Hippocampal formation (tissue), 2 donors: ENCODE measurements at places on chromosomes 4 and X.

DNA sequence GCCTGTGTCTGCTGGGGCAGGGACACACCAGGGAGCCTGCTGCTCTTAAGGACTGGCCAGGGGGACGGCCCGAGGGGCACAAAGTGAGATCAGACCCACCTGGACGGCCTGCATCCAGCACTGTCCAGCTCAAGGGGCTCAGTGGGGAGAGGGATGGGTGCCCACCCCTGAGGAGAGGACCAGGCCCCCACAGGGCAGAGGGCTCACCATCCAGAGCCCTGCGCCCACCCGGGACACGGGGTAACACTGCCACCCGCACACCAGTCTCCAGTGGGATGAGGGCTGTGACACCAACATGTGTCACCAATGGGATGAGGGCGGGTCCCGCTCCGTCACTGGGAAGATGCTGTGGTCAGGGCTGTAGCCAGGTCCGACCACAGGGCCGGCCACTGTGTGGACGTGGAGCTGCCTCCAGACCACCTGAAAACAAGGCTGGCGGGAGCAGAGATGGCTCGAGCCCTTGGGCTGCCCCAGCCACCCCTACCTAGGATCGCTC, 13.2 kb downstream of the DGKQ start:
- no peak for DNase-seq

DNA sequence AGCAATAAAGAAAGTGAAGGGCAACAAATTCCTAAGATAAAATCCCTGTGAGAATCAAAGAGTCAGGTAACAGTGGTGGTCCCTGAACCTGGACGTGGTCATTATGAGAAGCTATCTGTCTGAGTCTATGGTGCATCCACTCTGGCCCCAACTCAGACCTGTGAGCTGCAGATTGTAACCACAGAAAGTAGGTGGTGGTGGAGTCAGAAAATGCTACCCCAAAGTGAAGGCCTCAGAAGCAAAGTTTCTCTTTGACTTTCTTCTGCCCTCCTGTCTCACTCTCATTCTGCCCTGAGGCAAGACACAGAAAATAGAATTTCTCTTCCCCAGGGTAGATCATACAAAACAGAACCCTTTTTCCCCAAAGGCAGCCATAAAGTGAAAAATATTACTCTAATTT, 84.1 kb upstream of the NEIL3 start:
- DNase-seq = no peak

DNA sequence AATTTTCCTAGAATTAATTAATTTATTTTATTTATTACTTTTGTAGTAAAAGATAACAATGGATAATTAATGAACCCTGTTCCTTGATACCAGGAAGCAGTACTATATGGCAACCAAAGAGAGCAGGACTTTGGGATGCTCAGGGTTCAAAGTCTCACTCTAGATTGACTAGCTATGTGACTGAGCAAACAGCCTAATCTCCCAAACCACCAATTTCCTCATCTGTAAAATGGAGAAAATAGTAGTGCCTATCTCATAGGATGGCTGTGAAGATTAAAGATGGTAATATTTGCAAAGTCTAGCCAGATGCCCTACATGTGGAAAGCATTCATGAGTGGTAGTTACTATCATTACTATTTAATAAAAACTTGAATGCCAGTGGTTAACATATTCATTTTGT, 97.6 kb downstream of the PRDM5 start:
- no peak for DNase-seq

DNA sequence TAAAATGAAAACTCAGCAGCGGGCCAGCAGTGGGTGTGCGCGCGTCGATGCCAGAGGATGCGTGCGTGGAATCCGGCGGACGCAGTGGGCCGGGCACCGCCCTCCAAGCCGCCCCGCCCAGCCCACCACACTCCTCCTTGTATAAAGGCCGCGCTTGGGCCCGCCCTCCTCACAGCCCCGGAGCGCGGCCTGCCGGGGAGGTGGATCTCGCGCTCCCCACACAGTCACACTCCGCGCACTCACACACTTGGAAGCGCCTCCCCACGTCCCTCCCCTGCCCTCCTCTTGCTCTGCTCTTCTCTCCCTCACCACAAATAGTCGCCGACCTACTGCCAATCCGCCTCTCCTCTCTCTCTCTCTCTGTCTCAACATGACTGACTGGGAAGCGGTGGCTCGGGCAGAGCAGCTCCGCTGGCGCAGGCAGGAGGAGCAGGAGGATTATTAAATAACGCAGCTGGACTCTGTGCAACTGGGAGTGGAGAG, at the start of gene CCSER1:
Gene CCSER1, plus strand, starts transcription at position 172 of the 483 bp plus-strand sequence.
- DNase-seq = peak; percentile 15

DNA sequence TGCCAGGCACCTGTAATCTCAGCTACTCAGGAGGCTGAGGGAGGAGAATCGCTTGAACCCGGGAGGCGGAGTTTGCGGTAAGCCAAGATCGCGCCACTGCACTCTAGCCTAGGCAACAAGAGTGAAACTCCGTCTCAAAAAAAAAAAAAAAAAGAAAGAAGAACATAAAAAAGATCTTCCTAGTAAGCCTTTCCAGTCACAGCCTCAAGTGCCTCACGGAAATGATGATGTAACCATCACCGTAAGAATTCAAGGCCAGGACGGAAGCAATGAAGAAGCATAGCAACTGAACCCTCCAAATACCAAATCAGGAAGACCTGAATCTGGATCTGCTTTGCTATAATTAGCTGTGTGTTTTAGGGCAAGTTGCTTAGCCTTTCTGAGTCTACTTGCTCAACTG, 28.8 kb downstream of the RBM47 start:
- DNase-seq = no peak

- DNase-seq = no peak
Measured at GRCh38 chr4:95432466-95432865, 116.3 kb downstream of the UNC5C start.

DNA sequence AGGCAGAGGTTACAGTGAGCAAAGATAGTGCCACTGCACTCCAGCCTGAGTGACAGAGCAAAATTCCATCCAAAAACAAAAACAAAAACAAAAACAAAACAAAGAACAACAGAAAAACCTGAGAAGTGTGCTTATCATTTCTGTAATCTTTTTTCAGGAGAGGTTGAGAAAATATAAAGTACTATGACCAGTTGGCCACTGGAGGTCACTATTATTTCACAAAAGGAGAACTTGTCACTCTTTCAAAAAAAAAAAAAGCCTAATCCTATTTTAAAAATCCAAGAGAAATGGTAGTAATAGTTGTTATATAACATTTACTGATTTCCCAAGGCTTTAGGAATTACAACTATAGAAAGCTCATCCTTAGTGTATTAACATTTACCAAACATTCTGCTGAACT, 24.9 kb upstream of the RNF150 start:
- DNase-seq = no peak

DNA sequence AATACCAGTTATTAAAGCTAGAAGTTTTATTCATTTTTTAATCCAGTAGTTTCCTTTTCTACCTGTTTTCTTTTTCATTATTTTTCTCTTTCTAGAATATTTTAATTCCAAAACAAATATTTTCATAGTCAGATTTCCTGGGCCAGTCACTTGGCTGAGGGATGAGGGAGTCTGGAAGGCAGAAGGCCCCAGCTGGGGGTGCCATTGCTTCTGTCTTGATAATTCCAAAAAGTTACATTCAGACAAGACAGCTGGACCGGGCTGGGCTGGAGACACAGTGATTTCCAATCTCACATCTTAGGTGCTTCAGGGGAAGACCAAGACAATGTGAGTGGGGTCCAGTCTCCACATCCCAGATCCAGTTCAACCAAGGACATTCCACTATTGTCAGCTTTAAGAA, 263.5 kb downstream of the TMA16 start:
- no peak for DNase-seq

GRCh38 chrX:54747733-54748393, 50.2 kb downstream of the ITIH6 start:
- DNase-seq = no peak

DNA sequence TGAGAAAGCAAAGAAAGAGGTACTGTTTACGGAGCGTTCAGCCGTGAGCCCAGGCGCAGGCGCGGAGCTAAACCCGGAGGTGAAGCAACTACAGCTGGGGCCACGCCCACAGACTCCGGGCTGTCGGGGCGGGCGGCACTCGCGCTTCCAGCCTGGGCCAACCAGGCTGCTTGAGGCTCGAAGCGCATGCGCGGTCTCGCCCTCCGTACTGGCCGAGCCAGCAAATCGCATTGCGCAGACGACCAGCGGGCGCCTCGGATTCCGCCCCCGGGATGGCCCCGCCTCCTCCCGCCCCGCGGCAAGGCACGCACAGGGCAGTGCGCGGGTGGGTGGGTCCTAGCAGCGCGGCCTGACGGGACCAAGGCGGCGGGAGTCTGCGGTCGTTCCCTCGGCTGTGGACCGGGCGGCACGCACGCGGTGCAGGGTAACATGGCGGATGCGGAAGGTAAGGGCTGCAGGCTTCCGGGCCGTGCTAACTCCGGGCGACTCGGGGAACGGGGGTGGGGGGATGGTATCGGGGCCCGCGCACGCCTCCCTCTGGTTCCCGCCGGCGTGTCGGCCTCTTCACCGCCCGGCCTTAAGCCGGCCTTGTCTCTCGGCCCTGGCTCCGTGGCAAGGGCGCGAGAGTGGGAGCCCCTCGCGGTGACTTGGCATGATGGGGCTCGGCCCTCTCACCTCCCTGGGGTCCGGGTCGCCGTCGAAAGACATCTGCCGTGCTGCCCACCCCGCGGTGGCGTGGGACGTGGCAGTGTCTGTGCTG, at the start of gene DKC1:
Gene DKC1, plus strand, starts transcription at position 328 of the 760 bp plus-strand sequence. Its CDS starts 102 bp downstream, at position 430.
- peak; percentile 86 for DNase-seq

DNA sequence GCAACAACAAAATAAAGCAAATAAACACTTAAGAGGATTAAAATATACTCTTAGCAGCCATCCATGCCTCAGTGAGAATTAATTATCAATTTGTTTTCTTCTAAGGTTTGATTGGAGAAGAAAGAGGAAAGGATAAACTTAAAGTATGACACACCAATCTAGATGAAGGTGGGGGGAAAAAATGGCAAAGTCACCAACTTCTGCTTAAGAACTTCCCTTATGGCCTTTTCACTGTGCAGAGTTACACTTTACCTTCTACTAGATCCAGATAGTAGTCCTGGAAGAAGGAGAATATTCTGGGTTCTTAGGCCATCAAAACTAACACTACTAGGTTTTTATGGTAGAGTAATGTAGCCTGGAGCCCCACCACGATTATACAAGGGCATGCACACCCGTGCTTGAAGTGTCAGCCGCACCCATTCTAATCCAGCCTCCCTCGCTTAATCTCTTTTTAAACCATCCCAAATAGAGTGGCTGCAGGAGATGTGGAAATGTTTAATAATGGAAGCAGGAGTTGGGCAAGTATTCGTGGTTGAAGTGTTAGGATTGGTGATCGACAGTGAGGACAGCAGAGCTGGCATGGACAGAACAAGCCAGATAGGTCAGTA, 14.1 kb downstream of the ENPEP start:
- no peak for DNase-seq

DNA sequence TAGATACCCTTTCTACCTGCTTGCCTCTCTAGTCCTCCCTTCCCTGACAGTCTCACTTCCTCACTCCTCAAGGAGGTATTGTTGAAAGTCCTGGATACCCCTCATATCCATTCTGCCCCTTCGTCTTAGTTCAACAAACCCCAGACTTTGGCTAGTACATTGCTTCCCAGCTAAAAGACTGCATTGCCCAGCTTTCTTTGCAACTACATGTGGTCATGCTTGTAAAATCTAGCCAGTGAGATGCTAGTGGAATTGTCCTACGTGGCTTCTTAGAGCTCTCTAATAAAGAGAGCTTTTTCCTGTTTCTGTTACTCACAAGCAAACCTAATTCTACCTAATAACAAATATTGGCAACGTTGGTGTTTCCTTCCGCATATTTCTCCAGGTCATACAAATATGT, 237.9 kb upstream of the PSAPL1 start:
- no peak for DNase-seq

- DNase-seq = no peak
Measured at GRCh38 chr4:46549125-46549524, 159.2 kb upstream of the GABRA2 start.

DNA sequence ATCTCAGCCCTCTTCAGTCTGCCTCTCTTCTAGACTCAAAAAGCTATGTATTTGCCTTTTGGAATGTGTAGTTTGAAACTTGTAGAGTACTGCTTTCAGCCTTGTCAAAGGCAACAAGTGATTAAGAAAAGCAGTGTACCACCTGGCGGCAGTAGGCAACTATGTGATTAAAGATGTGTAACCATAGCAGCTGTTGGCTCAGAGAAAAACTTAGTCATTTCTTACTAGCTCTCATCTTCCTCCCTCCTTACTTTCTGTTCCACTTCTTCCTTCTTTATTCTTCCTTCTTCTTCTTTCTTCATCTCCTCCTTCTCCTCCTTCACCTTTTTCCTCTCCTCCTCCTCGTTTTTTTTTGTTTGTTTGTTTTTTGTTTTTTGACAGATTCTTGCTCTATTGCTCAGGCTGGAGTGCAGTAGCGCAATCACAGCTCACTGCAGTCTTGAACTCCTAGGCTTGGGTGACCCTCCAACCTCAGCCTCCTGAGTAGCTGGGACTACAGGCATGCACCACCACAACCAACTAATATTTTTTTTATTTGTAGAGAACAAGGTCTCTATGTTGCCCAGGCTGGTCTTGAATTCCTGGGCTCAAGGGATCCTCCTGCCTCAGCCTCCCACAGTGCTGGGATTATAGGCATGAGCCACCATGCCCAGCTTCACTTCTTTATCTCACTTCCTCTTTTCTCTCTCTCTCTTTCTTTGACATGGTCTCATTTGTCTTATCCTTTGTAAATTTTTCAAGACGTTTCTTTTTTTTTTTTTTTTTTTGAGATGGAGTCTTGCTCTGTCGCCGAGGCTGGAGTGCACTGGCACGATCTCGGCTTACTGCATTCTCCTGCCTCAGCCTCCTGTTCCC, 32.6 kb downstream of the ABHD18 start:
- DNase-seq = no peak

DNA sequence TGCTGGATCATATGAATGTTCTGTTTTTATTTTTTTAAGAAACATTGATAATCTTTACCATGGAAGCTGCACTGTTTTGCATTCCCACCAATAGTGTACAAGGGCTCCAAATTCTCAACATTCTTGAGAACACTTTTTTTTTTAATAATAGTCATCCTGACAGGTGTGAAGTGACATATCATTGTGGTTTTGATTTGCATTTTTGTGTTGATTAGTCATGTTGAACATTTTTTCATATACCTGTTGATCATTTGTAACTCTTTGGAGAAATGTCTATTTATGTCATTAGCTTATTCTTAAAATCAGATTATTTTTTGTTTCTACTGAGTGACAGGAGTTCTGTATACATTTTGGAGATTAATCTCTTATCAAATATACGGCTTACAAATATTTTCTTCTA, 408.5 kb downstream of the GLUD2 start:
- no peak for DNase-seq

DNA sequence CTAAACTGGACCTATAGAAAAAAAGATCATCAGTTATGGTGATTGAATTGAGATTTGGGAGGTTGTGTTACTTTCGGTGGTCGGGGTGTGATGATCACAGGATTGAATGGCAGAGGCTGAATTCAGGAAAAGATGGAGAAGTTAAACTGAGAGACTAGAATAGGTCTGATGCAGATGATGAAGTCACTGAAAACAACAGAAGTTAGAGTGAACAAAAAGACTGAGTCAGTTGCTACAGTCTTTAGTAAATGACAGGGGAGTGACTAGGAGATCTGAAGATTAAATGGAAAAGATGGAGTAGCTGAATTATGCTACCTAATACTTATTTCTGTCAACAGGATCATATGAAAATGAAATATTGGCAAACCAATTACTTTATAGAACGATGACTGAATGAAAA, 163.2 kb downstream of the RPA4 start:
- no peak for DNase-seq
